ENCODE measurements at places on chromosomes 6 and 20. TPM values are rescaled to one million over a fixed set of nuclear protein-coding genes. Genes with fewer than 3 reads are reported as not detected.

Gene PDCD2
- 49.1 TPM for total RNA-seq

Gene SNX21
- 10.0 TPM for total RNA-seq

Gene LZTS3
- 4.7 TPM for total RNA-seq

Gene ACSS1
- total RNA-seq = 17.1 TPM

Gene ANKEF1
- total RNA-seq = 5.8 TPM

Gene BNIP5
- total RNA-seq = 0.05 TPM

Gene CRIP3
- total RNA-seq = 0.45 TPM

Gene DLK2
- total RNA-seq = 8.1 TPM

Gene TP53INP2
- 6.6 TPM for total RNA-seq

Gene LAMA4
- 1.5 TPM for total RNA-seq

Gene DNAH8
- not detected for total RNA-seq

Gene SNX5
- total RNA-seq = 239 TPM

Gene ISM1
- total RNA-seq = 0.24 TPM

Gene LTA
- total RNA-seq = not detected

Gene OR2J3
- not detected for total RNA-seq

Gene PRKN
- total RNA-seq = not detected

Gene ACTL10
- total RNA-seq = not detected

Gene BMP6
- 20.1 TPM for total RNA-seq

Gene CTAGE9
- not detected for total RNA-seq

Gene HLA-DRA
- not detected for total RNA-seq

Gene NSFL1C
- 129 TPM for total RNA-seq

Gene SEMG1
- not detected for total RNA-seq

Gene TTBK1
- 0.06 TPM for total RNA-seq

Gene SYCP2
- 0.30 TPM for total RNA-seq
